ENCODE measurements at places on chromosomes 6 and 20.

DNA sequence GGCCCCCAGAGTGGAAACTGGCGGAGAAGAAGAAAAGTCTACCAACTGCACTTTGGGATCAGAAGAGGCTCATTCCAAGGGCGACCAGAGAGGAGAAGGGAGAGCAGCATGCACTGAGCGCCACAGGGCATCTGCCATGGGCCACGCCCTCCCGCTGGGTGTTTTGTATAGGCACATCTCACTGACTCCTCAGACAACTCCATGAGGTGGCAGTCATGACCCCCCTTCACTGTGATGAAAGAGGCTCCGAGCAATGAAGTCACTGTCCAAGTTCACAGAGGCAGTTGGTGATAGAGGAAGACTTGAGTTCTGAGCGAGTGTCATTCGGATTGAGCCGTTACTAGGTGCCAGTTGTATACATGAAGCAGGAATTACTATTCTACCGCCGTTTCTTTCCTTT is 15.4 kb downstream of the BPIFB1 start:
- DNase-seq, result peak; percentile 25

DNA sequence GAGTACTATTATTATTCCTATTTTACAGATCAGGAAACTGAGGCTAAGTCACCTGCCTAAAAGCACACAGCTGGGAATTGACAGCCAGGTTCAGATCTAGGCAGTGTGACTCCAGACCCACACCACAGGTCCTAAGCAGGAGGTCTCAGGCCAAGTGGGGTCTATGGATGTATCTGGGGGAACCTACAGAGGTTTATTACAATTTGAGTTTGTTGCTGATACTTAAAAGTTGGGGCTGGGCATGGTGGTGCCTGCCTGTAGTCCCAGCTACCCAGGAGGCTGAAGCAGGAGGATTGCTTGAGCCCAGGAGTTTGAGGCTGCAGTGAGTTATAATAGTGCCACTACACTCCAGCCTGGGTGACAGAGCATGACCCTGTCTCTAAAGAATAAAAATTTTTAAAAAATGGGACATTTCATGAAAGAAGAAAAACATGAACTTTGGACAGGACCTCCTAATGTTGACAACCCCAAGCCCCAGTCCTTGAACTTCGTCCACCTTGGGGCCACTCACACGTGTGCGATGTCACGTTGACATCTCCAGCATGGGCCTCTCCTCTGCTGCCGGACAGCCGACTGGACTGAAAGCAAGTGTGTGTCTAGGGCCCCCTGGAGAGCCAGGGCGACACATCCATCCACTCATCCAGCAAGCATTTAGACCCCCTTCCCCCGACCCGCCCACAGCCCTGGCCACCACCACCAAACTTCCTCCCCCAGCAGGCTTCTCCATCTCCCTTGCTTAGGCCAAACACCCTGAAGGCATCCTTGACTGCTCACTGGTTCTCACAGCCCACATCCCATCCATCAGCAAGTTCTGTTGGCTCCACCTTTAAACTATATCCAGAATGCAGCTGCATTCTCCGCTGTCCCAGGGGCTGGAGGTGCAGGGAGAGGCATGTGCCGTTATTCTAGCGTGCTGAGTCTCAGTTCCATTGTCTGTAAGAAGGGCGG is 40.0 kb downstream of the NOL4L start:
- no peak for DNase-seq

- no peak for DNase-seq
Observed at GRCh38 chr20:19453410-19453809, 241.0 kb downstream of the SLC24A3 start.

DNA sequence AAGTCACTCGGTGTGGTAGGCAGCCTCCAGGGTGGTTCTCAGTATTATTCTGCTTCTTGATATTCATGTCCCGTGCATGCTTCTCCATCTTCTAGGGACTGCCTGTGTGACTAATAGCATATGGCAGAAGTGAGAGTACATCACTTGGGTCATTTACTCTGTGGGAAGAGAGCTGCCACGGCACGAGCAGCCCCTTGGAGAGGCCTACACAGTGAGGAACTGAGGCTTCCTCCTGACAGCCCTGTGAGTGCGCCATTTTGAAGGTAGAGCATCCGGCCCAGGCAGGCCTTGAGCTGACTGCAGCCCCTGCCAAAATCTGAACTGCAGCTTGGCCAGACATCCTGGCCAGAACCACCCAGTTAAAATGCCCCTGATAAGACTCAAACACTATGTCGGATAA is 17.3 kb upstream of the MCUR1 start:
- DNase-seq, result no peak

DNA sequence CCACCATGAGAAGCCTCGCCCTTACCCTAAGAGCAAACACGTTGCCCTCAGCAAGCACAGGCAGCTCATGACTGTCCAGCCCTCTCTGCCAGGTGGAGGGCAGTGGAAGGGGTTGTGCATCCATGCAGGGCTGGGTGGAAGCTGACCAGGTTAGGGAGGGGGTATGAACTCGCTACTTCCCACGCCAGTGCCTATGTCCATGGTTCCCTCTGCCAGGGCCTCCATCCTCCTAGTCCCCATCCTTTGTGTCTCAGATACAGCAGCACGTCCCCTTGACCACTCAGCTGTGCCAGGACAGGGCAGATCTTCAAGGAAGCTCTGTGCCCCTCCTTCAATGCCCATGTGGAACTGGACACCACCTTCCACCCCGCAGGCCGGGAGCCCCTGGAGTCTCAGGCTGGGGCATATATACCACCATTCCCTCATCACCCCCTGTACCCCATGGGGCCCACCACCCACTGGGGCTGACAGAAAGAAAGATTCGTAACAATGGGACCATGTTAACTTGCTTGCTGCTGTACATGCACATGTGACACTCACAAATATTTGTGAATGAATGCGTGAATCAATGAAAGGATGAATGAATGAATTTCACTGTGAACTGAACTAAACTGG is 90.7 kb downstream of the ANKRD60 start:
- no peak for DNase-seq

DNA sequence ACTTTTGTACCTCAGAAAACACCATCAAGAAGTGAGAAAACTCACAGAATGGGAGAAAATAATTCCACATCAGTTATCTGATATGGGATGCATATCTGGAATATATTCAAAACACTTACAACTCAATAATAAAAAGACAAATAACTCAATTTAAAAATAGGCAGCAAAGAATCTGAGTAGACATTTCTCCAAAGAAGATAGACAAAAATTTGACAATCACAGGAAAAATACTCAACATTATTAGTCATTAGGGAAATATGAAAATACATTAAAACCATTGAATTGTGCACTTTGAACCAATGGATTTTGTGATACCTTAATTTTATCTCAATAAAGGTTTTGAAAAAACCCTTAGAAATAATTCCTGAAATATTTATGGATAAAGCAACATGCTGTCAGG is 36.9 kb upstream of the STMND1 start:
- no peak for DNase-seq

GRCh38 chr6:111794727-111795452 is 78.4 kb downstream of the FYN start:
- no peak for DNase-seq

- DNase-seq, result peak; percentile 65
Observed at GRCh38 chr20:10672624-10673127, 1.1 kb downstream of the JAG1 start.

- DNase-seq, result no peak
Observed at GRCh38 chr6:25006565-25007001, 70.8 kb upstream of the RIPOR2 start.

DNA sequence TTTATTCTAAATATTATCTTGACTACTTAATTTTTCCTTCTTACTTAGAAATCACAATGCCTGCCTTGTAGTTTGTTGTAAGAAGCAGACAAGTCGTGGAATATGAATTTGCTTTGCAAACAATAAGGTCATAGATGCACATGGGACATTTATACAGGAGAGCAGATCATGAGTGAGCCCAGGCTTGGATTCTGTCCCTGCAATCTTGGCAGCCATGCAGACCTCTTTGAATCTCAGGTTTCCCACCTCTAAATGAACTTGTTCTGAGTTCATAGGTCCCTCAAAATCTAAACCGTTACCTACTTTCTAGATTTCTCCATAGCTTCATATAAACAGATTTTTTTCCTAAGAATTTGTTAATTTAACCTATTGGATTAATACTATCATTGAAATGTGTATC is 19.5 kb downstream of the KIAA0408 start:
- DNase-seq, result no peak

- DNase-seq, result no peak
Observed at GRCh38 chr6:84753173-84753572, 11.2 kb downstream of the TBX18 start.

DNA sequence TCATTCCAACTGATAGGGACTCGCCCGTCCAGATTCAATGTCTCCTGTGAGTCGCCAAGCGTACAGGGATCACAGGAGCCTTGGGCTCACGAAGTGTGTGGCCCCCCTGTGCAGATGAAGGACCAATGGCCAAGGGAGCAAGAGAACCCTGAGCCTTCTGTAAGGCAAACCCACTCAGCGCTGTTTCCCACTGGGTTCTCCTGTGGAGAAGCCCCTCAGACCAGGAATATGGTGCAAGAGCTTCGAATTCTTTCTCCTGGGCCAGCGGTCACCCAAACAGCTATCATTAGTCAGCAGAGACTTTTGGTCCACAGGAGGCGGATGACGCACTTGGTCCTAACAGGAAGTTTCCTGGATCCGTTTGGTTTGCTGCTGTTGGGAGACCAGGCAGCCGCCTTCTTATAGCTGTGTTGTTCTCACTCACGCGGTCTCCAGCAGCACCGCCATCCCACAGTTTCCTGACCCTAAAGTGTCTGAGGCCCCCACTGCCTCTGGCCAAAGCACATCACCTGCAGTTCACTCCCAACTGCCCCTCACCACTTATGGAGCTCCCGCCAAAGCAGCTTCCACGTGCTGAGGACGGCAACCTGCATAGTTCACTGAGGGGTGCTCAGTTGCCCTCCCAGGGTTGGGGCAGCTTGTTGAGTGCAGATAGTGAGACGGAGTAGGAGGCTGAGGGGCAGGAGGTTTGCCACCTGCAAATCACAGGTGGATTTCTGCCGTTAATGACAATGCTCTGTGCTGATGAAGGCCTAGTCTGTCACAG is 268.6 kb downstream of the ERMARD start:
- DNase-seq, result no peak

- DNase-seq, result no peak
Observed at GRCh38 chr20:56788671-56789610, 159.8 kb downstream of the TFAP2C start.

- DNase-seq, result no peak
Observed at GRCh38 chr20:37166867-37167266, 12.3 kb upstream of the RPN2 start.

GRCh38 chr6:73695619-73696421 is at the start of gene CD109:
CD109 (plus strand) TSS chr6:73696203; CDS start chr6:73696216, 13 bp downstream.
- peak; percentile 13 for DNase-seq

GRCh38 chr6:134835993-134836392 is 113.9 kb downstream of the ALDH8A1 start:
- DNase-seq, result no peak

DNA sequence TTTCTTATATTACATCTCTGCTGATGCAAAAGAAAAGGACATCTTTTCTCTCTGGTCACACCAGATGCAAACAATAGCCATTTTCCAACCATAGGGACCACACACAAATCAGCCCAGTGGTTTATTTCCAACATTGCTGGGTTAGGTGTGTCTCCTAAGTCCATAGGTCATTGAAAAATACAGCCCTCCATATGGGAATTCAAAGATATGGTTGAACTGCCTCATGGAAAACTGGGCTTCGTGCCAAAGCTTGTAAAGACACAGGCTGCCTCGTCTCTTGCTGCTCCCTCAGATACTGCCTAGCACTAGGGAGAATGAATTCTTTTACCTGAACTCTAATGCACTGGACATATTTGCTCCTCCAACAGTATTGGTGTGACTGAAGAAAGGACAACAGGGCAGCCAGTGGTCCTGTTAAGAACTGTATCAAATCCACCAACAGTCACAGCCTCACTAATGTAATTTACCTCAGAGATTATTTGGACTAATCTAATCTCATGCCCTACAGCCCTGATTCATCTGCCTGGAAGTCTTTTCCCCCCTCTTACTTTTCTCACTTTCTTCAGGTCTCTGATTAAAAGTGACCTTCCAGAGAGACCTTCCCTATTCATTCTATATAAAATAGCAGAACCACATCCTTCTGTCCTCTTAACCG is 48.3 kb upstream of the TBC1D32 start:
- DNase-seq, result peak; percentile 6

GRCh38 chr6:168349718-168350210 is 30.2 kb upstream of the DACT2 start:
- DNase-seq, result no peak

GRCh38 chr6:115203381-115203780 is 857.3 kb downstream of the FRK start:
- no peak for DNase-seq

DNA sequence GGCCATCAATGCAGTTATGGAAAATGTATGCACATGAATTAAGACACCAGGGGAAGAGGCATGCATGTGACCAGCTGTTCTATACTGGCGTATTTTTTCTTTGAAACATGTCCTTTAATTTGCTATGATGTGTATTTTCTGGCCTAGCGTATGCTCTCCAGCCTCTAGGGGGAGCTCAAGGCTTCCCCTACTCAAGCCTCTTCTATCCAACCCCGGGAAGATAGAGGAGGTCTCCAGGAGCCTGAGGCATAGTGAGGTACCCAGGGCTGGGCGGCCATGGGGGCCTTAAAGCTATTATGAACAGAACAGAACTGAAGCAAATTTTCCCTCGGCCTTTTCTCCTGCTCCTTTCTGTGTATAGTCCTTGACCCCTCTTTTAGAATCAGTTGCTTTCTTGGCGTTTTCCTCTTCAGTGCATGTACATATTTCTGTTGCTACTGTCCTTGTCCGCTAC is 528.9 kb downstream of the MAFB start:
- DNase-seq, result peak; percentile 68

DNA sequence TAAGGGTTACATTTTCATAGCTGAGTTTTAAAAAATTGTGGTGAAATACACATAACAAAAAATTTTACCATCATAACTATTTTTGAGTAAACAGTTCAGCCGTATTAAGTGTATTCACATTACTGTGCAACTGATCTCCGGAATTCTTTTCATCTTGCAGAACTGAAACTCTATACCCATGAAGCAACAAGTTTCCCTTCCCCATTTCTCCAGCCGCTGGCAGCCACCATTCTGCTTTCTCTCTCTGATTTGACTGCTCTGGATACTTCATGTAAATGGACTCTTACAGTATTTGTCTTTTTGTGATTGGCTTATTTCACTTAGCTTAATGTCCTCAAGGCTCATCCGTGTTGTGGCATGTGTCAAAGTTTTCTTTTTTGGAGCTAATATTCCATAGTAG is 341.6 kb downstream of the QKI start:
- no peak for DNase-seq

- DNase-seq, result peak; percentile 44
Observed at GRCh38 chr6:92110403-92110802, 1309.0 kb downstream of the EPHA7 start.
